ENCODE measurements at places on chromosomes 5 and 9.
A peak's percentile ranks its signal among the peaks of the same experiment; 100 is the strongest.

- no peak for DNase-seq
These were observed 99.8 kb downstream of the NNT start for GRCh38 chr5:43702815-43703214.

- DNase-seq = no peak
These were observed 28.6 kb upstream of the TMEM250 start for GRCh38 chr9:136147038-136147889.

GRCh38 chr5:43772764-43773477 lies 169.9 kb downstream of the NNT start:
- no peak for DNase-seq

DNA sequence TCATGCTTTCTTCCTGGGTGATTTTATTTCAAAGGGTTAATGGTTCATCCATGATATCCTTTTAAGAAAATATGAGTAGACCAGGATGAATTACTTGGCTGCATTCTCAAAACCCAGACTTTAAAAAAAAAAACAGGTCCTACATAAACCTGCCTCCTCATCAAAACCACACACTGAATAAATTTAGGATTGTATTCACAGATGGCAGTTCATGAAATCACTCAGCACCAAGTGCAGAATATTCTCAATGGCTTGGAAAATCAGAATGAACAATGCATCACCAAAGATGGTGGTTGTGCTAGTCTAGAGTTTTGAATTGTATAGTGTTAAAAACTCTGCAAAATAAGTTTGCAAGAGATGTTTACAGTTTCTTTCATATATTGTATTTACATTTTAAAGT lies 145.4 kb upstream of the GRAMD2B start:
- DNase-seq = no peak

DNA sequence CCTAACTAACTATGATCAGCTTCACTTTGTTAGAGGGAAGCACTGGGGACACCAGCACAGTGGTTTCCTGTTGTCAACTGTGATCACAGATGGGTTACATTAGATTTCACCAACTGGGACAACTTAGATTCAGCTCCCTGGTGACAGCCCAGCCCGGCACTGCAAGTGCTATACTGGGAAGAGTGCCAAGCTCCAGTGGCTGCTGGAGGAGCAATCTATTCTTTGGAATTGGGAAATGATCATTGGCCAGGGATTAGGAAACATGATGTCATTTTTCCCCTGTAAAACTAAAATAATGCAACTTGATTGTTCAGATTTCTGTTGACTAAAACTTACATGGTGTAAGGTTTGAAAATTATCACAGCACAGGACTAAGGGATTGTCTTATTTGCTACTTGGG lies 33.2 kb downstream of the PTGR1 start:
- no peak for DNase-seq

DNA sequence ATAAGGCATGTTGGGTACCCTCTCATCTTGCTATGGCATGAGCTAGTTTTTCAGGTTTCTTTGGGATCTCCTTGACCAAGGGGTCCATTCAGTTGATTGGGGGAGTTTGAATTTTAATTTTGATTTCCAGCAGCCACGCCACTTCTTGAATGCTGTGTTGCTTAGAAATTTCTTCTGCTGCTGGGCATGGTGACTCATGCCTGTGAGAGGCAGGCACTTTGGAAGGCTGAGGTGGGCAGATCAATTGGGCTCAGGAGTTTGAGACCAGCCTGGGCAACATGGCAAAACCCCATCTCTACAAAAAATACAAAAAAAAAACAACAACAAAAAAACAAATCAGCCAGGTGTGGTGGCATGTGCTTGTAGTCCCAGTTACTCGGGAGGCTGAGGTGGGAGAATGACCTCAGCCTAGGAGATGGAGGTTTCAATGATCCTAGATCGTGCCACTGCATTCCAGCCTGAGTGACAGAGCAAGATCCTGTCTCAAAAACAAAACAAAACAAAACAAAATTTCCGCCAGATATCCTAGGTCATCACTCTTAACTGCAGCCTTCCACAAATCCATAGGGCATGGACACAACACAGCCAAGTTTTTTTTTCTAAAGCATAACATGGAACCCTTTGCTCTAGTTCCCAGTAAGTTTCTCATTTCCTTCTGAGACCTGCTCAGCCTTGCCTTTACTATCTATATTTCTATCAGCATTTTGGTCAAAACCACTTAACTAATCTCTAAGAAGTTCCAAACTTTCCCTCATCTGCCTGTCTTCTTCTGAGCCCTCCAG lies 17.7 kb downstream of the TMC1 start:
- no peak for DNase-seq

DNA sequence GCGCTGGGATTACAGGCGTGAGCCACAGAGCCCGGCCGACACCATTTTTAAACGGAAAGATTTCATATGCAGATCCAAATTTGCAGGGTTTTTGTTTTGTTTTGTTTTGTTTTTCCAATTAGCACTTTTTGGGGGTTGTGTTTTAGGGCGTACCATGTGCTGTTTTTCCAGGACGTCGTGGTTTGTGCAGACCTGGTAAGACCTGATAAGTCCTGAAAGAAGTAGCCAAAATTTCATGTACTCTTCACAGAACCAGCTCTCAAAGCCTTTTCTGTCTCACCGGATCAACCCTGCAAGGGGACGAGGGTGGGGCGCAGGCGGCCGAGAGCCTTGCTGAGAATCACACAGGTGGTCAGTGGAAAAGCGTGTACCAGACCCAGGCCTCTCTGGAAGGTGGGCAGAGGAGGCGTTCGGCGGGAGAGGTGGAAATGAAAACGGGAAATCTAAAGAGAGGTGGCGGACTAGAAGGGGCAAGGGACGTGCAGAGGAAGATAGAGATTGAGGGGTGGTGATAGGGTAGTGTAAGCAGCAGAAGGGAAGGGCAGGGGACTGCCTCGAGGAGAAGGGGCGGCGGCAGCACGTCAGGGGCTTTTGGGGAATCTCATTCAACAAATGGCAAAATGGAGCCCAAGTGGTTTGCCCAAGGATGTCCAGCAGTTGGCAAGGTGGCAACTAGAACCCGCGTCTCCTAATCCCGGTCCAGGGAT lies 1.1 kb upstream of the FAF2 start:
- DNase-seq = no peak

DNA sequence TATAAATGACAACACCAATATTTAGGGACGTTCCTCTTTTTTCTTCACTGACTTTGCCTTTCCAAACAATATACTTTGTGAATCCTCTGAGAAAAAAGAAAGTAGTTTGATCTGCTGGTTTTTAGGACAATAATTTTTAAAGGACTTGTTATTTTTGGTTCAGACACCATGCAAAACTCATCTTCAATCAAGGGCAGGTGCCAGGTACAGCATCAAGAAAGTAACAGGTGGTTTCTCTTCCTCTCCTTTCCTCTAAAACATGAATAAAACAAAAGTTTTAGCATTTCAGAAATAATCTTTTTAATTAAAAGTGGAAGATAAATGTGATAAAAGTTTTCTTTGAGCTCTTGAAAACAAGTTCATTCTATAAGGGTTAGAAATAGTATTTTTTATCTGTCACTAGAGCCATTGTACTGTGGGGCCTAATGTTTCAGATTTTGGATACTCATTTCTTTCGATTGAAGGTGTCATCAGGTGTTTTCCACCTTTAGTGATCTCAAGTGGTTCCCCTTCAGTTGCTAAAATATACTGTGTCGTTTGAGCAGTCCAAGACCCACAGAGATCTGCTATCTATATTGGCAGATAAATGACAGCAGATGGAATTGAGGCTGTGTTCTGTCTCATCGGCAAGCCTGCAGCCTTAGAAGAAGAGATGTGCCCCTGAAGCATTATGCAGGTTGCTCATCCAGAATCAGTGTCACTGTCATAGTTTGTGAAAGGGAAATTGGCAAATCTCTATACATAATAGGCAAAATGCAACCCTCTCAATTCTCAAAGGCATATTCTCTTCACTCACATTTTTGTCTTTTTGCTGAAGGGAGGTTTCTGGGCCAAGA lies 499.7 kb downstream of the PDE4D start:
- no peak for DNase-seq

DNA sequence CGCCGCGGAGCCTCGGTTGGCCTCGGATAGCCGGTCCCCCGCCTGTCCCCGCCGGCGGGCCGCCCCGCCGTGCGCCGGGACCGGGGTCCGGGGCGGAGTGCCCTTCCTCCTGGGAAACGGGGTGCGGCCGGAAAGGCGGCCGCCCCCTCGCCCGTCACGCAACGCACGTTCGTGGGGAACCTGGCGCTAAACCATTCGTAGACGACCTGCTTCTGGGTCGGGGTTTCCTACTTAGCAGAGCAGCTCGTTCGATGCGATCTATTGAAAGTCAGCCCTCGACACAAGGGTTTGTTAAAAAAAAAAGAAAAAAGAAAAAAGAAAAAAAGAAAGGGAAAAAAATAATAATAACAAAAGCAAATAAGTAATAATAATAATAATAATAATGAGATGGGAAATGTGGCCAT lies 112.8 kb downstream of the GCNT1 start:
- no peak for DNase-seq

GRCh38 chr9:136832581-136832980 lies 9.7 kb upstream of the AJM1 start:
- no peak for DNase-seq

DNA sequence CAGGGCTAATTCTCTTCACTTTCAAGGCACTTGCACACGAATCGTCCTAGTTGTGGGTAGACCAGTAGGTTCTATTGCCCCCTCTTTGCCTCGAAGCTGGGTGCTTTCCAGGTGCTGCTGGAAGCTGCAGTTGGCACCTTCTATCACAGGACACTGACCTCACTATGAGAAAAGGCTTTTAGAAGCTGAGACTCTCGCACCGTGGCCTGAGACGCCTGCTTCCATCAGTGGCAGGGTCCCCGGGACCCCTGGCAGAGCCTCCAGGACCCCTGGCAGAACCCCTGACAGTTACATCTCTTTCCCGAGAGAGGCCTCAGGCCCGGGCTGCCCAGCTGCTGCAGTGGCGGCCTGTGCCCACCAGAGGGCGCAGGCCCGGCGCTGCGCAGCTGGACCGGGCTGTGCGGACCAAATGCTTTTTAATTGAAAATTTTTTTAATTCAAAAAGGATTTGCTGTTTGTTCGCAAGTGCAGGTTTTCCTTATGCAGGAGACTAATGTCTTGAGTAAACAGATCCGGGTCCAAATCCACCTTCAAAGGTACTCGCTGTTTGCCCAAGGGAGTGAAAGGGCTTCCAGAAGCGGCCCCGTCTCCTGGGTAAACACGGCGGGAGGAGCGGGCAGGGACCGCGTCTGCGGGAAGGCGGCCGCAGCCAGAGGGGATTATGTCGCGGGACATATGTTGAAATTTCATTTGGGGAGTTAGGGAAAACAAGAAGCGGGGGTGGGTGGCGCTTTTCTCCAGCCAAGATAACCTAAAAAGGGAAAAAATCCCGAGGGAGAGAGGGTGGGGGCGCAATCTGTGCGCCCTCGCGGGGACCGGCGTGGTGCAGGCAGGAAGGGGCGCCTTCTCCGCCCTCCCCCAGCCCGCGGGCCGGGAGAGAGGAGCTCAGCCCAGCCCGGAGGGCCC lies 114.5 kb upstream of the LMX1B start:
- DNase-seq = peak; percentile 54

GRCh38 chr9:130995086-130996011 lies 13.6 kb upstream of the LAMC3 start:
- no peak for DNase-seq

DNA sequence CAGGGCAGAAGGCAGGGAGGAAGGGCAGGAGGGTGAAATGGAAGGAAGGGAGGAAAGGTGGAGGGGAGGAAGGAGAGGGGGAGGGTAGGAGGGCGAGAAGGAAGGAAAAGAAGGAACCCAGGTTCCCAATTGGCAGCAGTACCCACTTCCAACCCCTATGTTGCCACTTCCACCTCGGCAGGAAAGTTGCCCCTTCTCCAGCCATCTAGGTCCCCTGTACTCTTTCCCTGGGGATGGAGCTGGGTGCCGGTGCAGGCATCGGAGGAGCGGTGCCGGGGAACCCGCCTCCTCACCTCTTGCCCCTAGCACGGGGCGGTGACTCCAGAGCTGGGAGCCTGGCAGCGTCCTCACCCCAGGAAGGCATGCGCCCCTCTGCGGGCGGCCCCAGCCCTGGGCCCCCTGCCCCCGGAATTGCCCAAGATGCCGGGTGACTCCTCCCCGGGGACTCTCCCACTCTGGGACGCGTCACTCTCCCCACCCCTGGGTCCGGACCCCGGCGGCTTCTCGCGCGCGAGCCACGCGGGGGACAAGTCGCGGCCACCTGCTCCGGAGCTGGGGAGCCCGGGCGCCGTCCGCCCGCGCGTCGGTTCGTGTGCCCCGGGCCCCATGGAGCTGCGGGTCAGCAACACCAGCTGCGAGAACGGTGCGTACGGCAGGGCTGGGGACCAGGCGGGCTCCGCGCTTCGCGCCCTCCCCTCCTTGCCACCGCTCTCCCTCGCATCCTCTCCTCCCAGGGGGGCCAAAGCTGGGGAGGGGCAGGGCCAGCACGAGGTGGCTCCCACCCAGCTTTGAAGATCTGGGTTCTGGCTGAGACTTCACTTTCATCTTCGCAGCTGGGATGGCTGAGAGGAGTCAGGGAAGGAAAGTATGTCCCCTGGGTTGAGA lies at the start of gene NIPAL4:
NIPAL4 (plus strand) TSS at position 499 of the 885 bp plus-strand sequence; CDS start at position 607, 108 bp downstream.
- DNase-seq = peak; percentile 59

GRCh38 chr5:93034621-93035590 lies 546.1 kb downstream of the NR2F1-AS1 start:
- no peak for DNase-seq

- DNase-seq = no peak
These were observed 21.5 kb downstream of the GFPT2 start for GRCh38 chr5:180331647-180331950.

GRCh38 chr9:121778252-121779225 lies 127.1 kb downstream of the DAB2IP start:
- DNase-seq = no peak

DNA sequence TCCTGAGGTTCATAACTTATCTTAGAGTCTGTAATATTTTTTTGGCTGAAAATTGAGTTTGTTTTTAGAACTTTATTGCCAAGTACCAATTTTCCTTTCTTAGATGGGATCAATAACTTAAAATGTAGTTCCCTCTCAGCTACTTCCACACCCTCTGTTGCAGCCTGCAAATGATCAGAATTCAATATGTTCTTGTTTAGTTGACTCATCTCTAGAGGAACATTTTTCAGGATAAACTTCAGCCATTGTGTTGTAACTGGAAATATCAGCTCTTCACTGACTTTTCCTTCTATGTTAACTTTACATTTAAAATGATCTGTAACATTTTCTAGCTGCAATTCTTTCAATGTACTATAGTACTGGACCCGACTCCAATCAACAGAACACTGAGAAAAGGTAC lies 115.7 kb downstream of the ESM1 start:
- no peak for DNase-seq

GRCh38 chr5:10839916-10840599 lies 79.0 kb upstream of the DAP start:
- no peak for DNase-seq
